Cortex of kidney (tissue), 1 donor: ENCODE measurements at places on chromosomes 2 and 18.

DNA sequence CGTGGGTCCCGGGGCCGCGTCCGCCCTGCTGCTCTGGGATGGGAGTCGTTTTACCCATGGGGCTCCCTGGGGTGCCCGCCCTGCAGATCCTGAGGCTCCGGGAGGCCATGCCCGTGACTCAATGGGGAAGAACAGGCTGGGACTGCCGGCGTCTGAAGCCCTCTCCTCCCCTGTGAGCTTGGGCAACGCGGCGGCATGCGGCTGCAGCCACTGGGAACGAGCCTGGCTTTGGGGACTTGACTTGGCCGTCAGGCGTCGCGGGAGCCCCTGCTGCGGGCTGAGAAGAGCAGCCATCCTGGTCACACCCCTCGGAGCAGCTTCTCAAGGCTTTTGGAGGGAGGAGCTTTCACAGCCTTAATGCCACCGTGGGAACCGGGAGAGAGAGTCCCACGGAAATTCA is 126.9 kb upstream of the CTDP1 start:
- no peak for DNase-seq

- no peak for DNase-seq
Measured at GRCh38 chr2:85804583-85804982, 50.8 kb downstream of the ATOH8 start.

DNA sequence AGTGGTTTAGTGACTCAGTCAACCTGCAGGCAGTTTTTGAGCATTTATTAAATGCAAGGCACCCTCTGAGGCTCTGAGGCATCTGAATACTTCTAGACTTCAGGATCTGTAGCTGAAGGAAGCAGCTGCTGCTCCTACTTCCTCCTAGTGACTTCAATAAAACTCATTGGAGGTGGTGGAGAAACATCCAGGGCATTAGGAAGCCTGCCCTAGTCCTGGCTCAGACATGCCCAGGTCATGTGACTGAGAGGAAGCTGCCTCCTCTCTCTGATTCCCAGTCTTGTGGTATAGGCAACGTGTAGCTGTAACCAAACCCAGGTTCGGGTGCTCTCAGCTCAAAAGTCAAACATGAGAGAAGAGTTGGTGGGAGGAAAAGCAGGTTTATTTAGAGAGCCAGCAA is 287.2 kb upstream of the GYPC start:
- DNase-seq, result no peak

GRCh38 chr2:101558740-101559525 is 84.0 kb upstream of the RFX8 start:
- no peak for DNase-seq

DNA sequence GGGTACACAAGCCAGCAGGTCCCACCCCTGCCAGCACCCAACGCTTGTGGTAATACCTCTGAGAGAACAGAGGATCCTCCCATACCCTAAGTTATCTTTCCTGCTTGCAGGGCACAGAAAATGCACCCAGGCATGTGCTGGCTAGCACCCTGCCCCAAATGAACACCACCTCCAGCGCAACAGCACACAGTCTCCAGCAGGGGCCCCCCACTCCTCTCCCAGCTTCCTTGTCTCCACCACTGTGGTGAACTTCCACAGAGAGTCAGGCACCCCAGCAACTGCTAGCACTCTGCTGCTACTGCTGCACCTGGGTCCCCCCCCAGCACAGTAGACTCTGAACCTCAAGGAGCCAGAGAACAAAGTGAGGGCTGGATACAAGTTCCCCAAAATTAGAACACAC is 216.8 kb upstream of the CNTNAP5 start:
- DNase-seq, result no peak

DNA sequence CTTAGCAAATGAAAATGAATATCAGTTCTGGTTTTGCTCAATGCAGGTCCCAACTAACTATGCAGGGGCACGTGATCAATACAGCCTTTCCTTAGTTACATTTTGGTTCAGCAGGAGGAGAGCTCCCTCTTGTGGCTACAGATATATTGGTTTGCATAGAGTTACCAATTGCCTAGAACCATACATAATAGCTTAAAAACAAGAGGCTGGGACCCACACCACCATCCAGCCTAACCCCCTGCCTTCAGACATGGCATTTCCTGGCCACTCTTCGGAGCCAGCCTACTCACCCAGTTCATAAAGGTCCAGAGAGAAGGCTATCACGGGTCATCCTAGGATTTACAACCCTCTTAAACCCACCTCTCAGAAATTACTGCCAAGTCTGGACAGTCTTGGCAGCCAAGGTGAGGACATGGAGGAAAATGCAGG is 10.5 kb downstream of the CCDC93 start:
- DNase-seq, result no peak

GRCh38 chr2:71612581-71613402 is 159.4 kb downstream of the DYSF start:
- DNase-seq, result no peak

DNA sequence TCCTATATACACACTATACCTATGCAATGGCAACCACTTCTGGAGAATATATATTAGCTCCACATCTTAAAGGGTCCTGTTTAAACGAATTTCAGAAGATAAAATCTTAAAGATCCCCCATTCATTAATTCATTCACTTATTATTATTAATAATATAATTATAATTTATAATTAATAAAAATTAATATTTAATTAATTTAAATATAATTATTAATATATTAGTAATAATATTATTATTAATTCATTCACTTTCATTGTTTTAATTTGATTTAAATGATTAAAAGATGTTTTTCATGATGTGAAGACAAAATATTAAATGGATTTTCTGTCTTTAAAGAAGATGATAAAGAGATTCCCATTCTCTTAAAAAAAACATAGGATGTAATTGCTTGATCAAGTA is 21.1 kb downstream of the NFU1 start:
- no peak for DNase-seq

- DNase-seq, result no peak
Measured at GRCh38 chr2:18682681-18683080, 93.3 kb upstream of the NT5C1B start.

DNA sequence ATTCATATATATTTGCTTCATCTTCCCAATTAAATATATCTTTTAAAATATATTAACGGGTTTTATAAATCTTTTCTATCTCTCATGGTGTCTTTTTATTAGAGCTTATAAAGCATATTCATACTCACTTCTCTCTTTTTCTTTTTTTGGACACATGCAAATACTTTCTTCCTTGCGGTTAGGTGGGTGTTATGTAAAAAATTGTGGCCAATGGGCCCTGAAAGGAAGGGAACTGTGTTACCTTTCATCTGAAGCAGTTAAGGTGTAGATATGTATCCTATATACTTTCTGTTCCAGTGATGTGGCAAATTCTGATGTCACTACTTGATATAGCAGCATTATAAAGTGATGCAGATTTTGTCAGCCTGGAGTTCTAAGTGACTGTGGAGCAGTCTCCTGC is 714.5 kb downstream of the PLCL1 start:
- no peak for DNase-seq

DNA sequence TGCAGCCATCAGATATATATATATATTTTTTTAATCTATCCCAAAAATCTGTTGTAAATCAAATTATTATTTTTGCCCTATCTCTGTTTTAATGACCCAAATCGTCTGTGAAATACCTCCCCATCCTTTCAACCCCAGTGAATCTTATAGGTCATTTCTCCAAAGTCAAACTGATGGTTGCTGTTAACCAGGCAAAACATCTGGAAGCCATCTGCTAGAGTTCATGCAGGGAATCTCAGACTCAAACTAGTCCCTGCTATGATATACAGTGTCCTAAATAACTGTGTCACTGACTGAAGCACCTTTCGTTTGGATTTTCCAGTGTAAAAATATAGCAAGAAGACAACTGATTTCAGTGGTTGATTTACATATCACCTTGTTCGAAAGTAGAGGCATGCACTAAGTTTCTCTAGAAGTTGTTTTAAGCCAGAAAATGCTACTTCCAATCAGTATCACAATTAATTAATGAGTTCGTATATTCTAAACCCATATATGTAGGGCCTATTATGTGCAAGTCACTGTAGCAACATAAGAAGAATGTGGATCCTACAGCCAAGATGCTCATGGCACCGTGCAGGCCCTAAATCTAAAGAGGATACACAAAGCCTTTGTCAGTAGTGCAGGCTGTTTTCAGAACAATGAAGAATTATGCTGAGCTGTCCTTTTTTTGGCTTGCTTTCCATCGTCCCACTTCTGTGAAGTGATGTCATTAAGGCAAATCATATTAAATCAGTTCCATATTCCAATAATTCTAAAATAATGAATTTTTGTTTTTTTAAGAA is 566.0 kb downstream of the STK39 start:
- no peak for DNase-seq

DNA sequence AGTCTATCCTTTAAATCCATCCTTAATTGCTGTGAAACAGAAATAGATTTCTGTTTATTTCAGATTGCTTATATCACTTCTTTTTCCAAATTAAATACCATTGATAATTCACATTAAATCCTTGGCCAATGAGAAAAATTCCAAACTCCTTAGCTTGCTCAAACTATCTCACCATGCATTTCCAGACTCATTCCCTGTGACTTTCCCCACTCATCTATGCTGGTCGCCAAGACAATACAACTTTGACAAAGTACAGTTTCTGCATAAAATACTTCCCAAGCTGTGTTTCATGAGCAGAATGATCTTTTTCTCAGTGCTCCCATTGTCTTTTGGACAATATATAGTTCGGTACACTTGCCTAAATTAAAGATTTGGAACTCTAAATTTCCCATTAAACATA is 575.6 kb downstream of the CPS1 start:
- no peak for DNase-seq

GRCh38 chr2:179812501-179812900 is 48.9 kb downstream of the ZNF385B start:
- no peak for DNase-seq

GRCh38 chr2:173708806-173709205 is 256.4 kb downstream of the SP3 start:
- DNase-seq, result no peak

DNA sequence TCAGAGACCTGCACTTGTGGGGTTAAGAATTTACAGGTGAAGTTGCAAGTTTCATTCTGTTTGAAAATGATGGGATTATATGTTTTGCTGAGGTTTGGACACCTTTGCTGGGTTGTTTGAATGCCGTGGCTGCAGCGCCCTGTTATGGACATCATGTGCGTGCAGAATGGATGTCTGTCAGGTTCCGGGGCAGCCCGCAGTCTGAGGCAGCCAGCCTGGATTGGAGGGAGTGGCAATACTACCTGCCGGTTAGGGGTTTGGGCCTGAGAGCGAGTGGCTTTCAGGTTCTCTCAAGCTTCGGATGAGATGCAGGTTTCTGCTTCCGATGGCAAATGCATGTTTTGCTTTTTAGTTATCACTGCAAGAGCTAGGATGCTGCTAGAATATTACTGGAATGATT is 1.1 kb downstream of the CASP8 start:
- DNase-seq, result no peak

- no peak for DNase-seq
Measured at GRCh38 chr2:201697899-201698298, 545 bp downstream of the MPP4 start.

DNA sequence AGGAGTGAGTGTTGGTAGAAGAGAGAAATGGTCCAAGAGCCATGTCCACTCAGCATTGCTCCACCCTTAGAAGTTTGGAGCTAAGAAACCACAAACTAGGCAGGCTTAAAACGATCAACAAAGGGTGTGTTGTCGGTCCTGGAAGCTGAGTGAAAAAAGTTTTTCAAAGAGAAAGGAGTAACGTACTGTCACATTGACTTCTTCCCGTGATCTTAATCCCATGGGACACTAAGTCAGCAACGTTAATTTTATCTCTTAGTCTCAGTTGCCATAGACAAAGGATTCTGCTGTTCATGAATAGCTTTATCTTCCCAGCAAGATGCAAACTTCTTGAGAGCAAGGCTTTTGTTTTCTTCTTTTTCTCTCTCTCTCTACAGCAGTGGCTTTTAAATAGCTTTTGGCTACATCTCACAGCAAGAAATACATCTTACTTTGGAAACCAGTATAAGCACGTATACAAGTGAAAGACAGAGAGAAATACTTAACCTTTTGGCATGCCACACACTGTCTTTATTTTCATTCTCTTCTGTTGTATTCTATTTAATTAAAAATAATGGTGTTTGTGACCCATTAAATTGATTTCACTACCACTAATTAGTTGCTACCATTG is 377.4 kb downstream of the TGIF1 start:
- DNase-seq, result no peak

- DNase-seq, result no peak
Measured at GRCh38 chr2:122433123-122433754, 677.8 kb downstream of the TSN start.

DNA sequence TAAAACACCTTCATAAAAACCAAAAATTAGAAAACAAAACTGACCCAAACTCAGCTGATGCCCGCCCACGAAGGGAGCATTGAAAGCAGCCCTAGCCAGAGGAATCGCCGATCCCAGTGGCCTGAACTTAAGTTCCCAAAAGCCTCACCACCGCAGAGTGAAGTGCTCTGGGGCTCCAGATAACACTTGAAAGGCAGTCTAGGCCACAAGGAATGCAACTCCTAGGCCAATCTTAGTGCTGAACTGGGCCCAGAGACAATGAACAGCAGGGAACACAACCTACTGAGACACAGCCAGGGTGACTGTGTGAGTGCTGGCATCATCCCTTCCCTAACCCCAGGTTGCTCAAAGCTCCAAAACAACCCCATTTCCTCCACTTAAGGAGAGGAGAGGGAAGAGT is 59.6 kb upstream of the CHN1 start:
- DNase-seq, result no peak

DNA sequence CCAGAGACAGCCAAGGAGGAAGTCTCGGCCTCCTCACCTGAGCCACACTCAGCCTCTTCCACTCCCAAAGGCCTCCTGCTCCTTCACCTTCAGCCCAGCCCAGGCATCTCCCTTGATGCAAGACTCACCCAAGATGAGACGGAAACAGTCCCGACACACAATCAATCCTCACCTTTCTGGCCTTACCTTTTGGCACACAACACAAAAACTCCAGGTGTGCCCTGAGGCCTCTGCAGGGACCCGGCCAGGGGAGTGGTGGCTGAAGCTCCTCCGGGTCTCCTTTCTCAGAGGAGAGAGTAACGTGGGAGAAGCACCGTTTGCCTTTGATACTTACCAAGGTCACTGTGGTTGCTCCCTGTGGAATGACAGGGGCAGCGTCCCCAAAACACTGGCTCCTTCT is 23.8 kb upstream of the EFHD1 start:
- DNase-seq, result no peak

- DNase-seq, result no peak
Measured at GRCh38 chr2:134799936-134800335, 38.5 kb upstream of the ACMSD start.

DNA sequence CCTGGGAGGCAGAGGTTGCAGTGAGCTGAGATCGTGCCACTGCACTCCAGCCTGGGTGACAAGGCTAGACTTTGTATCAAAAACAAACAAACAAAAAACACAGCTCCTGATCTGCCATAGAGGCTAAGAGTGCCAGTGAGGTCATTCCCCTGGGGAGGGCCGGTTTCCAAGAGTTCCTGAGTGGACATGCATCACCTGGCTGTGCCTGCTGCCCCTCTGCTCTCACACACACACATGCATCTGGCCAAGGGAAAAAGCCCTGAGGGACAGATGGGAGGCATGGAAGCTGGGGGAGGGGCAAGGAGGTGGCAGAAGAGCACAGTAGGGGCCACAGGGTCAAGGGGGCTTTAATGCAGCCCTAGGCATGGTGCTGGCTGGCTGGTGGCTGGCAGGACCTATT is 60.4 kb downstream of the ZBTB7C start:
- no peak for DNase-seq

GRCh38 chr2:229910832-229911412 is 10.9 kb downstream of the TRIP12 start:
- DNase-seq, result no peak

- no peak for DNase-seq
Measured at GRCh38 chr18:76691800-76692199, 130.6 kb upstream of the ZNF236 start.

- DNase-seq, result no peak
Measured at GRCh38 chr18:75504469-75504868, 77.0 kb upstream of the SMIM21 start.
